Posterior cingulate gyrus (tissue), 11 donors: ENCODE measurements at places on chromosomes 3 and 15.

DNA sequence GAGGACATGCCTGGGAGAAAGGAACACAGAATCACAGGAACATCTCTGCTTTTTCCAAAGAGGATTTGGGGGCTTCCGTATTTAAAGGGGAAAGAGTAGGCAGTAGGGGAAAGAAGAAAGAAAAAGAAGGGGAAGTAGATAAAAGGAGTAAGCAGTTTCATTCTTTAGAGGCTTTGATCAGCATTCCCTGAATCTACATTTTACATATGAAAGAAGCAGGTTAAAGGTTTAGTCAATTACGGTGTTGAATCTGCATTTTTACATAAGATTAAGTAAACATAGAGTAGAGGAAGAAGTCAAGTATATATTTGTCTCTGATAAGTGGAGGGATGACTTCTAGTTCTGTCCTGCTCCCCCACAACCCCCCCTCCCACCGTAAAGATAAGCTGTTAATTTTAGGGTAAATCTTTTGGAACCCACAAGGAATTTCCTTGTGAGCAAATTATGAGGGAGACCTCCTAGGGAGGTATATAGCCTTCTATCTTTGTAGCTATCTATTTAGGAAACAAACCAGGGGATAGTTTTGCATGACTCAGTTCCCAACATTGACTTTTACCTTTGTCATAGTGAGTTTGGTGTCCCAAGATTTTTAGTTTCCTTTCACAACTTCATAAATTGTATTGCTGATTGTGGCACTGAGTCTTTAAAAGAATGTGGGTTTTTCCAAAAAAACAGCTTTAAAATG lies 8.7 kb upstream of the P2RY12 start:
- DNase-seq, result no peak

DNA sequence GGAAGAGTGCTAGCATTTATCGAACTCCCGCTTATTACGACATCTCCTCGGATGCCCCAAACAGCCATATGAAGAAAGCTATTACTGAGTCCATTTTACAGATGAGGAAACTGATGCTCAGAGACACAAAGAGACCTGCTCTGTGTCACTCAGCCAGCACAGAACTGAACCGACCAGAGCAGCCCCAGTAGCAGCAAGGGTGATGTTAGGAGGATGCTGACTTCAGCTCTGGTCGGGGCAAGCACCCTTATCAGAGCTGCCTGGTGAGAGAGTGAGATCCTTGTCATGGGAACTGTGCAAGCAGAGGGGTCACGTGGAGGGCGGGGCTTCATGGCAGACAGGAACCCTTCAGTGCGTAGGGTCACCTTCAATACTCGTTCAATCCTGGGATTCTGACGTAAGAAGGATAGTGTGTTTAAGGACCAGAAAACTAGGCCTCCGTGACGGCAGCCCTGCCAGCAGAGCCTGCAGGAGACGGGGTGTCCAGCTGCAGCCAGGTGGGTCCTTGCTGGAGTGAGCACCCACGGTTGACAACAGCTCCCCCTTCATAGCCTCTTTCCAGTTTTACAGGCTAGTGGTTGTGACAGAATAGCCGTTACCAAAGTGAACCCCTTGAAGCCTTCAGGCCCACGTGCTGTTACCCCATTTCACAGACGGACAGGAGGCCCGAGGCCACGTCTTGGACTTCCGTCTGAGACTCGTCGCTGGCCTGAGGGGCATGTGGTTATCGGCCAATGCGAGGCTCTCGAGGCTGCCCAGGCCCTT lies 12.0 kb upstream of the IQSEC1 start:
- no peak for DNase-seq

DNA sequence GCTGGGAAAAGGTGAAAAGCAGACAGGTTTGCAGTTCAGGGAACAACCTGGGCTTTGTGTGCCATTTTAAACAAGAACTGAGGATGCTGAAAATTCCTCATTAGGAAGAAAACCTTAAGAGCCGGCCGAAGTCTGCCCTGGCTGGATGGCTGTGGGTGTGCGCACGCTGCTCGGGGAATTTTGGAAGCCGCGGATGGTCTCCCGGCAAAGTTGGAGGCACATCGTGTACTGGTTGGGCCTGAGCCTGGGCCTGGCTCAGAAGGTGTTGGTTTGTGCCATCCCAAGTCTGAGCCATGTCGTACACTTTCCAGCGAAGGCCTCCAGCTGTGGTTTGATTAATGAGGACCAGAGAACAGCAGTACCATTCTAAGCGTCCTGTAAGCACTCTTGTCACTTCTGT lies 188.2 kb downstream of the ATP10A start:
- DNase-seq, result no peak

DNA sequence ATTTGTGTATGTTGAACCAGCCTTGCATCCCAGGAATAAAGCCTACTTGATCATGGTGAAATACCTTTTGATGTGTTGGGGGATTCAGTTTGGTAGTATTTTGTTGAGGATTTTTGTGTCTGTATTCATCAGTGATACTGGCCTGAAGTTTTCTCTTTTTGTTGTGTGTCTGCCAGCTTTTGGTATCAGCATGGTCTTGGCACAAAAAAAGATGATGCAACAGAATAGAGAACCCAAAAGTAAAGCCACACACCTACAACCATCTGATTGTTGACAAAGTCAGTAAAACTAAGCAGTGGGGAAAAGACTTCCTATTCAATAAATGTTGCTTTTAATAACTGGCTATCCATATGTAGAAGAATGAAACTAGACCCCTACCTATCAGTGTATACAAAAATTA lies 77.6 kb downstream of the TCF12 start:
- DNase-seq, result no peak
